Gastroesophageal sphincter (tissue), 4 donors: ENCODE measurements at places on chromosomes 2 and 18.
A peak's percentile ranks its signal among the peaks of the same experiment; 100 is the strongest.

- ATAC-seq, result no peak
These were observed 725.8 kb downstream of the SATB2 start for GRCh38 chr2:198731842-198732399.

- ATAC-seq, result no peak
These were observed 183.4 kb upstream of the FN1 start for GRCh38 chr2:215619022-215619958.

DNA sequence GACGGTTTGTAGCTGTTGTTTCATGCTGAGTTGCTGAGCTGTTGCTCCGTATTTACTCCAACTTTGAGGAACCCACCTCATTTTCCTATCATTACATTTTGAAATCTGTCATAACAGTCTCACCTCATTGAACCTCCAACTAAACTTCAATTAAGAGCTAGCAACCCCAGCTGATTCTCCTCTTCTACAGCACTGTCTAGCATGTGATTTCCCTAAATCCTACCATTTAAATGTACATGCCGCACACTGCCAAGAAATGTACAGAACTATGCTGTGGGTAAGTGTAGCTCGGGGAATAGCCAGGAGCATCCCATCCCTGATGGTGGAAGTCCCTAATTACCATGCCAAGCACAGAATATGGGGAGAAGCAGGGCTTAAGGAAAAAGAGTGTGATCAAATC is 299.9 kb downstream of the AFF3 start:
- ATAC-seq, result no peak

GRCh38 chr2:2107627-2108026 is 223.4 kb downstream of the MYT1L start:
- ATAC-seq, result no peak

- no peak for ATAC-seq
These were observed 28.9 kb upstream of the C2orf15 start for GRCh38 chr2:99112617-99113016.

- ATAC-seq, result no peak
These were observed 100.3 kb downstream of the CTIF start for GRCh38 chr18:48638896-48639771.

DNA sequence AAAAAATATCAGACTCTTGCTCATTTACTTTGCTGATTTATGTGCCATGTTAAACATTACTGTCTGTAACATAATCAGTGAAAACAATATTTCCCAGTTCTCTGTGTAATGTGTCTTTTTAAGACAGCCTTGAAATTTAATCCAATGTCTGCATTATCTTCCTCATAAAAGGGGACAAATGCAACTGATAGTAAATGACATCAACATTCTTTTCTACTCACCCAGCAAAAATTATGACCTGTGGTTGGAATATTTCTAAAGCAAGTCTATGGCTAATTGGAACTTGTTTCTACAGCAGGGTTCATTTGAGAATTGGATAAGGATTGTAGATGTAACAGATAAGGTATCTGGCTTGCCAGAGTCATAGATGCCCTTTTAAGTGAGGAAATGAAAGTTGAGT is 34.8 kb downstream of the C1D start:
- ATAC-seq, result no peak

DNA sequence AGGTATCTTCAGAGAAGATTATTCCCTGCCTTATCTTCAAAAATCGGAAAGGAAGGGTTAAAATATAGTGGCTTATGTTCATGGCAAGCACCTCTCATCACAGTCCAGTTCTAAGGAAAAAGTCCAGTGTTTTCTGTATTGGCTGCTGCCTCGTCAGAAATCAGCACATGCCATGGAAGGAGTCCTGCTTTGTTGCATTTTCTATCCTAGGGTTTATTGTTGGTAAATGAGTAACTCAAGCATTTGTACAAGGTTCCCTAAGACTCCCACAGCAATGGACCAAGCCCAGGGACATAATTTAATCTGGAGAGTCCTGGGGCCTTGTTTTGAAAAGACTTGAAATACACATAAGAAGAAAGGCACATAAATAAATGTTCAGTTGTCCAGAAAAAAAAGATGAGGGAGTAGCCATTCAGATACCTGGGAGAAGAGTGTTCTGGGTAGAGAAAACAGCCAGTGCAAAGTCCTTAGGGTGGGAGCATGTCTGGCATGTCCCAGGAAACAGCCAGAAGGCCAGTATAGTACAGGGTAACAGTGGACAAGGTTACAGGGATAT is 26.4 kb downstream of the NBEAL1 start:
- no peak for ATAC-seq

DNA sequence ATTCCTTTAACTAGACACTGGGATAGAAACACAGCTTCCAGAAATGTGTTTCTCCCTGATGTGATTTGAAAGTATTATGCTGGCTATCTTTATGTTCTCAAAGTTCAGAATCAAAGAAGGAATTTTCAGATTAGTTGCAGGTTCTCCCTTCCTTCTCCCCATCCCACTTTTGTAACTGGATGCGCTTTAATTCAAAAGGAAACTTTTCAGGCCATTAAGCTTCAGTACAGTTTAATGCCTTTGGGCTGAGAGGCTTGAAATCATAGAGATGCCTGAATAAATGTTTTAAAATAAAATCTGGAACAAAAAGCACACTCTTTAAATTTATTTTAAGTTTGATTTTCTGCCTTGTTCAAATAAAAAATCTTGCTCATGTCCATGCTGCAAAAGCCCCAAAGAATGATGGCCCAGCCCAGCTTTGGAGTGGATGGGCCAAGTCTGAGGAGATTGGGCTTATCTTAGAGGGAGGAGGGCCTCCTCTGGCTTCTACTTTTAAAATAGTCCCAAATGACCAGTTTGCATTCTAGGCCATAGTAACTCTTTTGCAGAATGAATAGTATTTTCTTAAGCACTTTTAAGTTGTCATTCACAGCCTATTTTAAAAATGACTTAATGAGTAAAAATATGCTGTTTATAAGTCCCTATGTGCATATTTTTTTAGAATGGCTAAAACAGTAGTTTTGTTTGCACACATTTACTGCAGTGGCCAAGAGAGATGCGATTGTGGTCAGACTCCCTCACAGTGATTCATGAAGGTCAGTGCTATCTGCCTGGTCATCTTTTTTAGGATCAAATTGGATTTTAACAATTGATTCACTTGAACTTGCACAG is 129.2 kb downstream of the MTX2 start:
- no peak for ATAC-seq

DNA sequence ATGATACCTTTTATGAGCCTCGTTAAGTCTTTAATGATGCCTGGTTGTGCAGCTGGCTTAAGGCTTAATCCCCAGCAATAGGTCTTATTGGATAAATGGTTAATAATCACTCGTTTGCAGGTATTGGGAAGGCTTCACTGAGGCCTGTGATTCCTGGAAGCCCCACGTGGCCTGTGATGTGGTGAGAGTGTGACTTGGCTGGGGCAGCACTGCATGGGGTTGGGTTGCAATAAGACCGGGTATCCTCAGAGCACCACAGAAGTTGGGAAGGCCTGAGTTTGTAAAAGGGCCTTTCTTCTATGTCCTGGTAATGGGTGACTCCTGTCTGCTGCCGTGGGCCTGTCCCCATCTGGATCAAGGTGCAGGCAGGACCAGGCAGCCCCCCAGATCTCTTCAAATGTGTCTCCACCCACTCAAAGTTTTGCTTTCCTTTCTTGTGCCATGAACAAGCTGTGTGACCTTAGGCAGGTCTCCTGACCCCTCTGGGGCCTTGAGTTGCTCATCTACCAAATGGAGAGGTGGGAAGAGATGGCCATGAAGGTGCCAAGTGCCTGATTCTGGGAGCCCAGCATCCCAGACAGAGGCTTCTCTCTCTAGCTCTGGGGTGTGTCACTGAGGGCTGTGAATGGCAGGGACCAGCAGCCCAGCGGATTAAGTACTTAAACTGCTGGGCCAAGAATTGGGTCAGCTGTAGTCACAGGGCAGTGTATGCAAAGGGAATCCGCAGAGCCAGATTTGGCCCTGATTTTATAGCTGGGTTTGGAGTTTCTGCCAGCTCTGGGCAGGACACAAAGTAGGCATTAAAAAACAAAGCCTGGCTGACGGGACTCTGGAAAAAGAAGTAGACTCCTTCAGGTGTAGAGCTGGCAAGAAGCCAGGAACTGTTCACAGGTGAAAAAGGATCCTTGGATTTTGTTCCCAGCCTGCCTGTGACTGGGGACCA is 24.4 kb downstream of the LBH start:
- no peak for ATAC-seq

DNA sequence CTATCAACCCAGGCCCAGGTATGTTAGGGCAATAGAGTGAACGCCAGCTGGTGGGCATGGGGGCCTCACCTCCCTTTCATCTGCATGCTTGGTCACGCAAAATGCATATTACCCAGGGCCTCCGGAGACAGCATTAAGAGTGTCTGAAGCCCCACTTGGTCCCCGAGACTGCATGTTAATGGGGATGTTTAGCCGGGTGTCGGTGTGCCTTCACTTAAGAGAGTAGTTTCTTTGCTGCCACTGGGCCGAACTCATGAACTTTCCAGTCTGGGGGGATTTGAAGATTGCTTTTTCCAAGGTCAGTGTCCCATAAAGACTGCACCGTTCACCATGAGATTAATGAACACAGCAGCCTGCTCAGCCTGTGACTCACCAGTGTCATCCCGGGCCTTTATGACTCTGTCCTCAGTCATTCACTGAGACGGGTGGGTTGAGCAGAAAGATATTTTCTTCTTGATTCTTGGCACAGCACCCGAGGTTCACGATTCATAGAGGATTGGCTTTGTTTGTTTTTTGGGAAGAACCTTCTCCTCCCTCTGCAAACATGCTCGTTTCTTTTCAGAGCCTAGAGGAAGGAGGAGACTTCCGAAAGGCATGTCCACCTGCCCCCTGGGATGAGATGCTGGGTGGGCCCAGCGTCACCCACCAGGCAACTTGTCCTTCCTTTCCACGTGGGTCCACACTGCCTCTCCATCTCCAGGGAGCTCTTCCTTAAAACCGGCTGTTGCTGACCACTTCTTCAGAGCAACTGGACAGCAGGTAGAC is 199.1 kb downstream of the GLI2 start:
- peak; percentile 77 for ATAC-seq

DNA sequence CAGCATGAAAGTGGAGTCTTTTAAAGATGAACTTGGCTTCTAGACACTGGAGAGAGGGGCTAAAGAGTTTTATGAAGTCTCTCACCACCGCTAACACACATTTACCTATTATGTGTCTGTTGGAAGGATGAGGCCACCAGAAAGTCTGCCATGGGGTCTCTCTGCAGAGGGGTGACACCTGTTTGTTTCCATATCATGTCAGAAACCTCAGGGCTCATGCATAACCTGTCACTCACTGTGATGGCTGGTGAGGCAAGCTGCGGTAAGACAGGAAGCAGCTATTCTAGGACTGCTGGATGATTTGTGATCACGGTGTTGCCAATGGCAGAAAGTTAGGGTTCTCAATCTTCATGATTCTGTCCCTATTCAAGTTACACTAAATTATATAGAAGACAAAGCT is 60.8 kb upstream of the DNMT3A start:
- no peak for ATAC-seq

DNA sequence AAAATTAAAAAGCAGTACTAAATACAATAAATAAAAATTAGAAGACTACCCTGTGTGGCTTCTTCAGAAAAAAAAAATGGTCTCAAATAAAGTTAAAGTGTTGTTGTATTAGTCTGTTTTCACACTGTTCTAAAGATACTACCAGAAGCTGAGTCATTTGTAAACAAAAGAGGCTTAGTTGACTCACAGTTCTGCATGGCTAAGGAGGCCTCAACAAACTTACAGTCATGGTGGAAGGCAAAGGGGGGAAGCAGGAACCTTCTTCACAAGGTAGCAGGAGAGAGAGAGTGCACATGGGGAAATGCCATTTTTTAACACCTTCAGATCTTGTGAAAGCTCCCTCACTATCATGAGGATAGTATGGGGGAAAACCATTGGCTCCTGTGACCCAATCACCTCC is 612.8 kb downstream of the RNF144A start:
- no peak for ATAC-seq

DNA sequence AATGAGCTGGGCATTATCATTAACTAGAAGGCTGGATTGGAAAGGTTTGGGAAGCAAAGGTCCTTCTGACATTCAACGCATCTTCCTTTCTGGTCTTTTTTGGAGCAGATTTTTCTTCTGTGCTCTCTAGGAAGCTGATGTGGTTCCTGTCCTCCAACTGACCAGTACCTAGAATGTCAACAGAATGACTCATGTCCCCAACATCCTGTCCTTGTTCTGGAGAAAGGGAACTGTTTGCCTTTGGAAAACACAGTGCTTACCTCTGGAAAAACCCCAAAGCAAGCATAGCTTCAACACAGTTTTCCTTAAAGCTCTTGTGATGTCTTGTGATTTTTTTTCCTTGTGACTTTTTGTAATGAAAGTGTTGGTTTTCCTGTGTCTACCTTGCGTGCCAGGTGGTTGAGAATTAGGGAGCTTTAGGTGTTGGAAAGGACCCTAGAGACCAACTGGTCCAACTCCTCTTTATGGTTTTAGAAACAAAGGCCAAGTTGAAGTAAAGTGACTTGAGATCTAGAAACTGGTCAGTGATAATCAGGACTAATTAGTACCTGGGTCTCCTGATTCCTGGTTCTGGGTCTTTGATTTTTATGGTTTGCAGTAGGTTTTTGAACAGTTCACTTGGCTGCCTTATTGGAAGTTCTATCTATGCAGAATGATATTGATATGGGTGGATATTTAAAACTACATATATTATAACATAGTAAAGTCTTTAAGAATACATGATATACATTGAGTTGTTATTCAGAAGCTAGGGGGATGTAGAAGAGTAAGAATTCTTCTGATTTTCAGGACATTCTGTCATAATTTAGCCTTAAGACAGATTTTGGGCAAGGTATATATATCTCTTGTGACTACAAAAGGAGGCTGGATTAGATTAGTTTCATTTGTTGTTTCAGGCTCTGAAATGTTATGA is 70.5 kb downstream of the FMNL2 start:
- ATAC-seq, result peak; percentile 34

GRCh38 chr2:168560817-168561499 is 104.9 kb downstream of the CERS6 start:
- ATAC-seq, result no peak

- ATAC-seq, result no peak
These were observed 336.4 kb downstream of the EIPR1 start for GRCh38 chr2:3041246-3041645.

GRCh38 chr2:126990605-126991532 is 92.2 kb downstream of the TEX51 start:
- no peak for ATAC-seq

DNA sequence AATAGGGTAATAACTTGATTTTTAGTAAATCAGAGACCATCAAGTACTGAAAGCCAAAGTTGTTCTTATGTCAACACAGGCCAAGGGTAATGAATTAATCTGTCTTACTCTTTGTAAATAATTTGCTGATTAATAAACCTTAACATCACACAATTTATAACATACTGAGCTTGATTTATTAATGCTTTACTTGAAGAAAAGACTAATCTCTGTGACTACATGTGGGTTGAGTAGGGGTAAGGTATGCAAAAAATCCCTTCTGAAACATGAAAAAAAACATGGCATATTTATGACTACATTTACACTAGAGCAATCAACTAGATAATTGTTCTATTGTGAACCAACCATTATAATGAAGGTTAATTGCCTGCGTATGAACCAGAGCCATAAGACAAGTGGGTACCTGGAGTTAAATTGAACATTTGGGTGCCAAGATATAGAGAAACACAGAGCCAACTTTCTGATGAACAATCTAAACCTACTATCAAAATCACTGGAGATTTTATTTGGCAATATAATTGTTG is 67.7 kb upstream of the GRB14 start:
- ATAC-seq, result no peak
